ENCODE measurements at places on chromosomes 12 and 14. TPM values are rescaled to one million over a fixed set of nuclear protein-coding genes. Genes with fewer than 3 reads are reported as not detected.

DNA sequence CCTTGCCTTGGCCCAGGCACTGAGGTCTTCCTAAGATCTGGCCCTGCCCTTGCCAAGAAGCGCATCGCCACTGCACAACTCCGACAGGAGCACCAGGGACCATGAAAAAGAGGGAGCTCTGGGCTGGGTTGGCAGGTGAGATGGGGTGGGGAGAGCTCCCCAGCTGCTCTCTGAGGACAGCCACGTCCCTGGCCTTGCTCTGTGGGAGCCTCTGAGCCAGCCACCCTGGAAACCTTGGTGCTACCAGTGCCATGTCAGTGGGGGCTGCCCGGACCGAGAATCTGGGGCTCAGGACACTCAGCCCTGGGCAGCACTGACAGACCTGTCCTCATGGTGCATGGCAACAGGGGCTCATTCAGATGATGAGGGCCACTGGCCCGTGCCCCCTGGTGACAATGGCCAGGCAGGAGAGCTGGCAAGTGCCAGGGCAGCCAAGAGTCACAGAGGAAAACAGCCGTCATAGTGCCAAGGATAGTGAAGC is 134.8 kb downstream of the ZFP36L1 start:
- H3K27me3 ChIP-seq: no peaks in the 10 kb centered on the region
- no peak for DNase-seq
- peaks cover 35% of the 10 kb centered on the region for H3K4me1 ChIP-seq

DNA sequence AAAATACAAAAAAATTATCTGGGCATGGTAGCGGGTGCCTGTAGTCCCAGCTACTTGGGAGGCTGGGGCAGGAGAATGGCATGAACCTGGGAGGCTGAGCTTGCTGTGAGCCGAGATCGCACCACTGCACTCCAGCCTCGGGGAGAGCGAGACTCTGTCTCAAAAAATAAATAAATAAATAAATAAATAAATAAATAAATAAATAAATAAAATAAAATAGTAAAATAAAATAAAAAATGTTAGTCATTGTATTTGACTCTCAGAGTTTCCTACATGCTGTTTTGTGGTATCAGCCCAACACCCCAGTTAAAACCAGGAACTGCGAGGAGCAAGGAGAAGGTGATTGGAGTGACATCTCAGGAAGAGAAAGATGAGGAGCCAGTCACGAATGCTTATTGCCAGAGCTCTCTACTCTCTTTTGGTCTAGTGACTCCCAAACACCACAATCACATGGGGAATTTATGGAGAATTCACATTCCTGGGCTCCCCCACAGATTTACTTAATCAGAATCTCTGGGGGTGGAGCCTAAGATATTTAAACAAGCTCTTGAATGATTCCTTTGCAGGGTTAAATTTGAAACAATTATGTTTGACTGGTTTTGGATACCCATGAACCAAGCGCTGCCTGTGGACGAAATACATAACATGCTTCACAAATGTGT is 15.4 kb upstream of the SALL2 start:
- H3K4me1 ChIP-seq: peaks cover 12% of the 10 kb centered on the region
- no peaks in the 10 kb centered on the region for H3K36me3 ChIP-seq
- no peak overlapping the region for H3K27ac ChIP-seq
- H3K4me3 ChIP-seq: no peak overlapping the region

GRCh38 chr12:44246482-44247105 is 410.7 kb downstream of the TMEM117 start:
- no peak overlapping the region for H3K27ac ChIP-seq
- peaks cover 5% of the 10 kb centered on the region for H3K4me1 ChIP-seq
- H3K27me3 ChIP-seq: no peaks in the 10 kb centered on the region
- DNase-seq: no peak
- no peak overlapping the region for H3K4me3 ChIP-seq

DNA sequence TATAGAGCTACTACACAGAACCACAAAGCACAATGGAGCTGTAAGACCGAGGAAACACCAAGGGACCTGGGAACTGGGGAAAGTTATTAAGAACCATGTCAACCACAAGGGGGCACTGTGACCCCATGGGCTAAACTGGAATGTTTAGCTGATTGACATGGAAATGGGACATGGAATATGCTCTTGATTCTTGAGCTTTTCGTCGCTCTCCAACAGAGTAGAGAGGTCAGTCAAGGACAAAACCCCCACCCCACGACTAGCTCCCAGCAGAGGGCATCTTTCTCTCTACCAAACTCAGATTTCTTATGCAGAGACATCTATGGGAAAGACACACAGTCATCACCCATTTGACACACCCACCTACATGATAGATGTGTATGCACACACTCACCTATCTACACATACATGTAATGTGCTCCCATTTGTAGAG is 10.1 kb downstream of the NDRG2 start:
- peaks cover 6% of the 10 kb centered on the region for H3K4me1 ChIP-seq
- H3K36me3 ChIP-seq: no peaks in the 10 kb centered on the region
- H3K27ac ChIP-seq: no peak overlapping the region
- H3K27me3 ChIP-seq: peaks cover 11% of the 10 kb centered on the region

GRCh38 chr12:92543359-92543758 is 159.4 kb upstream of the PLEKHG7 start:
- no peaks in the 10 kb centered on the region for H3K36me3 ChIP-seq
- H3K4me3 ChIP-seq: no peak overlapping the region
- peaks cover 2% of the 10 kb centered on the region for H3K27me3 ChIP-seq
- DNase-seq: no peak

- H3K4me1 ChIP-seq: peaks cover 44% of the 10 kb centered on the region
- H3K36me3 ChIP-seq: peaks cover 49% of the 10 kb centered on the region
- H3K27ac ChIP-seq: peak overlapping the region; percentile 100
- H3K27me3 ChIP-seq: no peaks in the 10 kb centered on the region
Observed at GRCh38 chr12:74539261-74539660, 1.6 kb downstream of the ATXN7L3B start.

DNA sequence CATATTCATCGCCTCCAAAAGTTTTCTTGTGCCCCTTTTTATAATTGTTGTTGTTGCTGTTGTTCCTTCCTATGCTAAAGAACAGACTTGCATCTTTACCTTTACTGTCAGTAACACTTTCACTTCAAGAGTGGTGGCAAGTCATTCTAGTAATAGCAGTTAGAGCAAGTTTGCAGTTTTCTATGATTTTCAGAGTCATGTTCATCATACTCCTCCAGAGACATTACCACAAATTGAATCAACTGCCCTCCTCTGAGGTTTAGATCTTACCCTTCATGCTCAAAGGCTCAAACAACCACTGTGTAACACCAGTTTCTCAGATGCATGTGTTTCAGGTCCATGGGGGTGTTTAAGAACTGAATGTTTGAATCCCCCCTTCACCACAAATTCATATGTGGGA is 763.4 kb downstream of the LRFN5 start:
- H3K4me3 ChIP-seq: no peak overlapping the region
- no peaks in the 10 kb centered on the region for H3K27me3 ChIP-seq
- no peak overlapping the region for H3K27ac ChIP-seq
- no peak for DNase-seq
- no peaks in the 10 kb centered on the region for H3K4me1 ChIP-seq

GRCh38 chr12:121404734-121405133 is 4.8 kb downstream of the RNF34 start:
- no peaks in the 10 kb centered on the region for H3K27me3 ChIP-seq
- H3K36me3 ChIP-seq: peaks cover 25% of the 10 kb centered on the region
- H3K4me3 ChIP-seq: no peak overlapping the region
- no peak overlapping the region for H3K27ac ChIP-seq
- no peak for DNase-seq

GRCh38 chr14:64722842-64723447 is 18.7 kb downstream of the PLEKHG3 start:
- no peak overlapping the region for H3K27ac ChIP-seq
- H3K4me3 ChIP-seq: no peak overlapping the region
- DNase-seq: no peak
- H3K4me1 ChIP-seq: peaks cover 66% of the 10 kb centered on the region
- no peaks in the 10 kb centered on the region for H3K27me3 ChIP-seq

DNA sequence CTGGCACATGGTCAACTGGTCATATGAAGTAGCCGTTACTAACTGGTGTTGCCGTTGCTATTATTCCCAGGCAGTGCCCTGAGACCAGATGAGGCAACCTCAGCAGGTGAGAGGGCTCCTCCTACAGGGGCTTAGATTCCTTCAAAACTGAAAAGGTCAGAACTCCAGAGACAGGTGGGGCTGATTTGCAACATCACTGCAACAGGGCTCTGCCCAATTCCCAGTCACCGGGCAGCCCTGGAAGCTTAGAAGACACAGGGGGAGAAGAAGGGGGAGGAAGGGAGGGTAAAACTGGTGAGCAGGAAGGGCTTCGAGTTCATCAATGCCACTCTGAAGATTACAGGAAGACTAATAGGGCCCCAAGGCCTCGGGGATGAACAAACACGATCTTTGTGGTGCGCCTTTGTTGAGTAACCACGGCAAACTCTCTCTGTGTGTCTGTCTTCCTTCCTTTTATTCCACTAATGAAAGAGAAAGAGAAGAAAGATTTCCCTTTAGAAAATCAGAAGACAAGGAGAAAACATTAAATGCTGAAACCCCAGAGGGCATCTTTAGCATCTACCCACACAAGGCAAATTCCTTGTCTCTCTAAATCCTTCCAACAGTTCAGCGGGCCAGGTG is 749.1 kb upstream of the TBX3 start:
- no peaks in the 10 kb centered on the region for H3K4me1 ChIP-seq
- DNase-seq: no peak
- H3K36me3 ChIP-seq: no peaks in the 10 kb centered on the region
- no peak overlapping the region for H3K4me3 ChIP-seq

DNA sequence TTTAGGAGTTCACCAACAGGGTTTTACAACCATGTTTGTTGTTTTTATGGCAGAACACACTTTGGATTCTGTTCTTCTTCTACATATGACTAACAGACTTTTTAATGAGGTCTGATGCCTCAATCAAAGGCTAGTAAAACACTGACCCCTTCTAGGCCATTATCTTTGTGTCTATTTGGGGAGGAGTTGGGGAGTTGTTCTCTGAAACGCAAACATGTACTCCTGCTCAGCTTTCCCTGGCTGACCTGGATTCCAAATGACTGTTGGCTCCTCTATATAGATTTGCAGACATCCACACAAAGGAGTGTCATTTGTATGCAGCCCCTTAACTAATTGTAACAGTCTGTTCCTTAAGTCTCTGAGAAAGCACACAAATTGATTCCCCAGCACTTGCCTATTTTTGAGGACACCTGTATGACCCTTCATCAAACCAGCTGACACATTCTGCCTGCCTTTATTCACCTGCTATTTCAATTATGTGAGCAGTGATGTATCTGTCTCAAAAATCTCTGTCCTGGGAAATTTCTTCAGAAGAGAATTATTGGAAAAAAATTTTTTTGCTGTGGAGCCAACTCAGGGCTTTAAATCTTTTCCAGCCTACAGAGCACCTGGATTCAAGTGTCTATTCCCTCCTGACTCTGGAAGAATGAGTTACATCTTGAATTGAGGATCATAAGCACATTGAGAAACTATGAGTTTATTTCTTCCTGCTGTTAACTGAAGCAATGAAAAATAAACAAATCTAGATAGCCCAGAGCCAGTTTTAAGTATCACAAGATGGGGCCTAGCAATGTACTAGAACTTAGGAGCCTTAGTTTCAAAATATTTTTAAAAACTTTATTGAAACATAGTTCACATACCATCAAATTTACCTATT is 417.2 kb downstream of the RAD51B start:
- H3K36me3 ChIP-seq: peaks cover 3% of the 10 kb centered on the region
- H3K27ac ChIP-seq: no peak overlapping the region
- peaks cover 35% of the 10 kb centered on the region for H3K4me1 ChIP-seq
- no peaks in the 10 kb centered on the region for H3K27me3 ChIP-seq

- H3K36me3 ChIP-seq: peaks cover 14% of the 10 kb centered on the region
- DNase-seq: peak; percentile 27
- no peak overlapping the region for H3K27ac ChIP-seq
- H3K4me3 ChIP-seq: no peak overlapping the region
Observed at GRCh38 chr14:89660166-89660565, 243.1 kb upstream of the FOXN3 start.

The KERA gene
- not detected for total RNA-seq

The AGAP2 gene
- total RNA-seq: 0.18 TPM

The PGF gene
- total RNA-seq: 1.2 TPM

The SLC8B1 gene
- 6.3 TPM for total RNA-seq

The DEGS2 gene
- total RNA-seq: not detected

The POTEG gene
- total RNA-seq: not detected

The RIN3 gene
- total RNA-seq: 20.7 TPM
